ENCODE measurements at places on chromosomes 7 and 10. TPM values are rescaled to one million over a fixed set of nuclear protein-coding genes. Genes with fewer than 3 reads are reported as not detected.

The CROT gene
- total RNA-seq: 23.6 TPM

The TMEM270 gene
- not detected for total RNA-seq

The GALNT17 gene
- 1.6 TPM for total RNA-seq

The PIP gene
- total RNA-seq: not detected

The PDSS1 gene
- total RNA-seq: 27.9 TPM

The ELOVL3 gene
- 0.22 TPM for total RNA-seq

The PRKG1 gene
- total RNA-seq: 21.1 TPM

The HOXA11 gene
- 3.2 TPM for total RNA-seq

The GPR37 gene
- 1.2 TPM for total RNA-seq

The AVPI1 gene
- 23.7 TPM for total RNA-seq

The GPR15LG gene
- total RNA-seq: 467 TPM

The CYP3A5 gene
- total RNA-seq: 179 TPM

The BMPER gene
- total RNA-seq: 2.0 TPM

The CFAP69 gene
- total RNA-seq: 7.2 TPM

The GPR26 gene
- not detected for total RNA-seq

The EFCAB10 gene
- total RNA-seq: not detected

The ACTR3C gene
- total RNA-seq: 30.2 TPM

The ZFYVE27 gene
- total RNA-seq: 83.7 TPM

The LRIT1 gene
- not detected for total RNA-seq

The RASSF4 gene
- 32.3 TPM for total RNA-seq

The ASIC3 gene
- total RNA-seq: 6.5 TPM

The PPP1R9A gene
- total RNA-seq: 30.8 TPM

The TMEM273 gene
- 7.0 TPM for total RNA-seq

The FAM53B gene
- 37.2 TPM for total RNA-seq

The ZCWPW1 gene
- 6.1 TPM for total RNA-seq

The TECTB gene
- total RNA-seq: not detected

The SYNPO2L gene
- 0.05 TPM for total RNA-seq

The PRSS58 gene
- not detected for total RNA-seq

Data from mucosa of descending colon (tissue), 3 donors.